Anterior cingulate cortex (tissue), 58 donors: ENCODE measurements at places on chromosomes 2 and 18.
A peak's percentile ranks its signal among the peaks of the same experiment; 100 is the strongest.

GRCh38 chr18:22608847-22609246 lies 191.1 kb upstream of the CTAGE1 start:
- DNase-seq, result no peak

DNA sequence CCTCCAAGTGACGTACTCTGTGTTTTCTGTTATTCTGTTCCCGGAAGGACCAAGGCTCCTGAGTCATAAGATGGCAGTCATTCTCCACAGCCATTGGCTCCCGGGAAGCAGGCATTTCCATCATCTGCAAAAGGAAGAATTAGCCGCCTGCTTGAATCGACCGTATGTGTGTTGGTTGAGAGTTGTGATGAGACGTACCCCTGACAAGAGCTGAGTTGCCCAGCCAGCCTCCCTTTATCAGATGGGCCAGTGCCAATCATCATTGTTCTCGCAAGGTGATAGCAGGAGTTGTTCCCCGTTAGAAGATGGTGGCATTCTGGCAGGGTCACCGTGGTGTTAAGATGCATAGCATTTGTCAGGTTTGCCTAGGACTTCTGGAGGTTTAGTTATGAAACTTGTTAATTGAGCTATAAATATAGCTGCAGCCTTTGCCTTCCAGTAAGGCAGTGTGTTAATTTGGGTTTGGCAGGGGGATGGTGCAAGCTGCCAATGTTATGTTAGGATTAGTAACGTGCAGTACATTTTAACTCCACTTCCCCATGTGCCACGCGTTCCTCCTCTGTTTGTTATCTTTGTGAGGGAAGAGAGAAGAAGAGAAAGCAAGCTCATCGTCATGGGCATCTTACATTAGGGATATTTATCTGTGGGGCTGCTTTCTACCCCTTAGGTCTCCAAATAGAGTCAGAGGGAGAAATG lies 652.7 kb upstream of the FANCL start:
- peak; percentile 40 for DNase-seq

DNA sequence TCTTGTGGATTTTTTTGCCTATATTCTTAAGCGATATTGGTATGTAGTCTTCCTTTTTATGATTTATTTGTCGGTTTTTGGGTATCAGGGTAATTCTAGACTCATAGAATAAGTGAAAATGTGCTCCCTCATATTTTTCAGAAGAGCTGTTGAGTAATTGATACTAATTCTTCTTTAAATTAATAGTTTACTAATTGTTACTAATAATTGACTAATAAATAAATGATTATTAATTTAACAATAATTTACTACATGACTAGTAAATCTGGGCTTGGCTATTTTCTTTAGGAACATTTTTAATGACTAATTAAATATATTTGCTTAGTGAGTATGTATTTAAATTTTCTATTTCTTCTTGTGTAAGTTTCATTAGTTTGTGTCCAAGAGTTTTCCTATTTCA lies 325.0 kb downstream of the ADCYAP1 start:
- DNase-seq, result no peak

- no peak for DNase-seq
Measured at GRCh38 chr2:238308177-238308576, 12.1 kb upstream of the TRAF3IP1 start.

GRCh38 chr2:54419855-54420523 lies 36.1 kb upstream of the SPTBN1 start:
- no peak for DNase-seq

DNA sequence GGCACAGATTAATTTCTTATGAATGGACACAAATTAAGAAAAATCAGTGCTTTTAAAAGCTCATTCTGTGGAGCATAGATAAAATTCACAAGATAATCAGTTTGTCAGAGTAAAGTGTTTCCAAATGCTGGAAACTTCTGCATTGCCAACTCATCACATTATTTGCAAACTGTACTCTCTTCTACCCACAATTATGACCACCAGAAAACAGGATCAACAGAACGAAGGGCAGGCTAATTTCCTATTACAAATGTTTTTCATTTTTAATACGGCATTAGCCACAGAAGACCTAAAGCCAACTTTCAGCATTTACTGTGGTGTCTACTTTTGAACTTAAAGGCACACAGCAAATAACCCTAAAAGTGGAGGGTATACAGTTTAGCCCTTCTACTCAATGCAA lies 6.0 kb downstream of the IRS1 start:
- DNase-seq, result no peak

DNA sequence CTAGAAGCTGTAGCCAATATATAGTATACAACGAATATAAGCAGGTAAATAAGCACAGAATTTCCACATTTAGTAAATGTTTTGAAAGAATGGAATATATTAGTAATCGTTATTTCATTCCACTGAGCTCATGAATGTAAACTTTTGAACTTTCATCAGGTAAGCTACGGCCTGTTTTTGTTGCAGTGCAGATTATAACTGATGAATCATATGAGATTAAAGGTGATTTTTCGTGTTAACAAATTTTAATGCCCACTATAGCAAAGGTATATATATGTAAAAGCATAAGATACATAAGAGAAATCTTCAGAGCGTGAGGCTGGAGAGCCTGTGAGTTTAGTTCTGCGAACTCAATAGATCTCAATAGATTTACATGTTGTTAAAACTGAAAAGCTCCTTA lies 1.1 kb downstream of the SCYGR1 start:
- DNase-seq, result no peak

DNA sequence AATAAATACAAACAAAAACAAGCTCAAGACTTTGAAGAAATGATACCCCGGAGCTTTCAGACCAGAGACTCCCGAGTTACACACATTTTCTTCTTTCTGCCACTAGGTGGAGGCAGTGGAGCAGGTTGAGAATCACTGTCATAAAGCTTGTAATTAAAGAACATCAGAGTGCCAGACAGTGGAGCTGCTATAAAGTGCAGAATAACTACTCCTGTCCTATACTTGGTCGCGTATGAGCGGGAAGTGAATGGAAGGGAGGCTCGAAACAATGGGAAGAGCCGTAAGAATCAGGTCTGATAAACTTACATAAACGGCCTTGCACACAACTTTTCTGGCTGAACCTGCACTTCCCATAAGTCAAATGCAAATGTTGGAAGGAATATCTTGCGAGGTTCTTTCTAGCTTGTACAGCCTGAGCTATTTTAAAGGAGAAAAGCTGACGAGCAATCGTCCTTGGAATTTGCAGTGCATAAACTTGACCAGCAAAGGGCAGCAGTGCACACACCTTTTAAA lies 189.0 kb downstream of the RPIA start:
- no peak for DNase-seq

DNA sequence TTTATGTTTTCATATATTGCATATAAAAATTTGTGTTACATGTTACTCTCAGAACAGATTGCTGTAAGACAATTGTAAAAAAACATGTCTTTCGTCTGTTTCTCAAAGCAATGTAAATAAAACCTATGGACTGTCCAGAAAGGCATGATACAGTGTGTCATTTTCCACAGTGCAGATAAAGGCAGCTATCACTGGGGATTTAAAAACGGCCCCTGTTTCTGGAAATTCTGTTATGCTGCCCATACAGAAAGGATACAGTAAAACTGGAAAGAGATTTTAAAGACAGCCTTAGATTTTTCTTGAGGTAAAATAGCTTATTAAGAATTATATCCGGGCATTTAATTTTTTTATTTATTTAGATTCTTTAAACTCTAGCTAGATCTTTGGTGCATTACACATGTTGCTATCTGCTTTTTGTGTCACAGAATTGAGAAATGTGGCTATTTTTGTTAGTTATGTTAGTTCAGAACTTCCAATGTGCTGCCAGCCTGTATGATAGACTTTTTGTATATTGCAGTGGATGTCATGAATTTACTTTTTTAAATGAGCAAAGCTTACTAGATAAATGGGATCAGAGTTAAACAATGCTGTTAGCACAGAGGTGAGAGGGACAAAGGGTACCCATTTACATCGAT lies 859 bp upstream of the INO80D start:
- no peak for DNase-seq

GRCh38 chr18:75473316-75473715 lies 45.8 kb upstream of the SMIM21 start:
- DNase-seq, result no peak

GRCh38 chr2:236711440-236711839 lies 141.8 kb downstream of the ACKR3 start:
- DNase-seq, result no peak

- DNase-seq, result no peak
Measured at GRCh38 chr2:237820421-237820820, 21.8 kb downstream of the RBM44 start.

DNA sequence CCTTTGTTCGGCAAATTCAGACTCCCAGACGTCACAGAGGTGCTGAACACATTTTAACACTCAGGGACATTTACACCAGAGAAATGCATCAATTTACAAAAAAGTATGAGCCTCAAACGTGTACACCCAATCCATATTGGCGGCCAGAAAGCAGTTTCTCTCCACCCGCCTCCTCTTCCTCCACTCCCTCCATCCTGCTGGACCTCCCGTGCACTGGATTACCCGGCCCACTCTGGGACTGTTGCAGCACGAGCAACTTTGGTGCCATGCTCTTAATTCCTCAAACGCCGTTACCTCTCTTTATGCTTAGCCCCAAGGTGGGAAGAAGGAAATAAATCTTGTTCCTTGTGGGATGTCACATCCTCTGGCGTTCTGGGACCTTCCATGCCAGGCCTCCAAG lies 243.4 kb downstream of the ZNF516 start:
- no peak for DNase-seq

- no peak for DNase-seq
Measured at GRCh38 chr18:59802031-59802430, 97.8 kb upstream of the PMAIP1 start.

- no peak for DNase-seq
Measured at GRCh38 chr2:133200684-133201421, 367.4 kb downstream of the NCKAP5 start.

GRCh38 chr2:182870227-182870626 lies 3.8 kb upstream of the FRZB start:
- DNase-seq, result no peak

GRCh38 chr18:59041819-59042815 lies 97.6 kb upstream of the SEC11C start:
- DNase-seq, result peak; percentile 83

- DNase-seq, result no peak
Measured at GRCh38 chr2:182951948-182952663, 85.7 kb upstream of the FRZB start.

DNA sequence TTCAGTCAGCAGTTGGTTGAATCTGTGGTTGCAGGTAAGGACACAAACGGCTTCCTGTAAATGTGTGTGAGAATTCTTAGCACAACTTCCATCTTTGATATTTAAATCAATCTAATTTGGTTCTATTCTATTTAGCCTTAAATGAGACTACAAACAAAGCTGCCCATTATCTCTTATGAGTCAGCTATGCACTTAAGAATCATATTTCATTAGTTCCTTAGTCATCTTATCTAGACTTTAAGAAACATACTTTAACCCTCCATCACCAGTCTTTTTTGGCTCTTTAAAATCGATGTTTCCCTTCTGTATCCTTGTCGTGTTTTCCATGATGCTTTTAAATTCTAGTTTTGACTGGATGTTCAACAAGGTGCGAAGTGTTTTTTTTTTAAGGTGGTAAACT lies 114.4 kb upstream of the TMEM200C start:
- no peak for DNase-seq

DNA sequence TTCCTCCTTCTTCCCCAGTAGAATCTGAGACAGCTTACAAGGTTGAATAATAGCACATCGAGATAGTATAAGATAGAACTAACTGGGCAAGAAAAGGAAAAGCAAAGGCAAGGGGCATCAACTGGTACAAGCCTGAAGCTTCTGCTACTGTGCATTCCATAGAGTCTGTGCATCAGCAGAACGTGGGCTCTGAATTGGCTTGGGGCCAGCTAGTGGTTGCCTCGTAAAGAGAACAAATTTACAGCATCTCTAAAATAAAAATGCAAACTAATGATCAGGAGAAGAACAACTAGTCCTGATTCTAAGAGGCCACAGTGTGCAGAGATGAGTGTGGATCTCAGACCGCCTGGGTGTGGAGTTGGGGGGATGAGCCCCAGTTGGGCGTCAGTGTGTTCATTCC lies 36.6 kb downstream of the UPP2 start:
- DNase-seq, result no peak

- no peak for DNase-seq
Measured at GRCh38 chr18:22488554-22488953, 70.8 kb upstream of the CTAGE1 start.

GRCh38 chr18:23592911-23593310 lies 6.6 kb upstream of the NPC1 start:
- DNase-seq, result no peak

DNA sequence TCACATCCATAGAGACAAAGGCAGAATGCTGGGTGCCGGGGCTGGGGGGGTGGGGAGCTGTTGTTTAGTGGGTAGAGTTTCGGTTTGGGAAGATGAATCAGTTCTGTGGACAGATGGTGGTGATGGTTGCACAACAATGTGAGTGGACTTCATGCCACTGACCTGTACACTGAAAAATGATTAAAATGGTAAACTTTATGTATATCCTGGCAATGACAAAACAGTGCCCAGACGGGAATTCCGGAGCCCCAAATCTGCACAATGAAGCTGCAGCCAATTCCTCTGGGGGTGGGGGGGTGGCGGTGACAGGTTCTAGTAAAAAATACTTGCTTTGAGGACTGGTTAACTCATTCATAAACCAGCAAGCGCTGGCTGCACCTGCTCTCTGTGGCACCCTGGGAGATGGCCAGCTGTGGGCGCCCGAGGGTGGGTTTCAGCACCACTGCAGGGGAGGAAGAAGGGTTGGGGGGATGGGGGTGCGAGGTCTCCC lies 81.8 kb upstream of the HPCAL1 start:
- no peak for DNase-seq

DNA sequence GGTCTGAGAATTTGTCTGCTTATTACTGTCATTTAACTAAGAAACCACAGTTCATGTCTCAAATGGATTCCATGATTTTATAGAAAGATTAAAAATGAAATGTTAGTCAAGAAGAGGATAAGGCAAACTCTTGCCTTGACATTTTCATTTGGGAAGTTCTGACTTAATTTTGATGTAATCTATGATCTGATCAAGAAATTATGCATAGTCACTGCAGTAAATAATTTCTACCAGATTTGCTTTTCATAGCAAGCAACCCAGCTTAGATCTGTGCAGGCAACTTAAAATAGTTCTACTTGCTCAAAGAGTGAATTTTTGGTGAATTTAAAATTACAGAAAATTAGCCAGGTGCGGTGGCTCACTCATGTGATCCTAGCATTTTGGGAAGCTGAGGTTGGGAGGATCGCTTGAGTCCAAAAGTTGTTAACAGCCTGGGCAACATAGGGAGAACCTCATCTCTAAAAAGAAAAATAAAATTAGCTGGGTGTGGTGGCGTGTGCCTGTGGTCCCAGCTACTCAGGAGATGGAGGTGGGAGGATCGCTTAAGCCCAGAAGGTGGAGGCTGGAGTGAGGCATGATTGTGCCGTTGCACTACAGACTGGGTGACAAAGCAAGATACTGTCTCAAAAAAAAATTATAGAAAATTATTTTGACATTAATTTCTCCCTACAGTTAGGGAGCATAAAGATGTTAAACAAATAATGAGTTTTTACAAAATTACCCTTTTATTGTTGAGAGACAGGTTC lies 158.7 kb upstream of the MYO3B start:
- DNase-seq, result no peak

GRCh38 chr2:102100371-102101096 lies 42.0 kb upstream of the IL1R1 start:
- no peak for DNase-seq
